Posterior vena cava (tissue), 2 donors: ENCODE measurements at places on chromosomes 5 and 9. TPM values are rescaled to one million over a fixed set of nuclear protein-coding genes. Genes with fewer than 3 reads are reported as not detected.

DNA sequence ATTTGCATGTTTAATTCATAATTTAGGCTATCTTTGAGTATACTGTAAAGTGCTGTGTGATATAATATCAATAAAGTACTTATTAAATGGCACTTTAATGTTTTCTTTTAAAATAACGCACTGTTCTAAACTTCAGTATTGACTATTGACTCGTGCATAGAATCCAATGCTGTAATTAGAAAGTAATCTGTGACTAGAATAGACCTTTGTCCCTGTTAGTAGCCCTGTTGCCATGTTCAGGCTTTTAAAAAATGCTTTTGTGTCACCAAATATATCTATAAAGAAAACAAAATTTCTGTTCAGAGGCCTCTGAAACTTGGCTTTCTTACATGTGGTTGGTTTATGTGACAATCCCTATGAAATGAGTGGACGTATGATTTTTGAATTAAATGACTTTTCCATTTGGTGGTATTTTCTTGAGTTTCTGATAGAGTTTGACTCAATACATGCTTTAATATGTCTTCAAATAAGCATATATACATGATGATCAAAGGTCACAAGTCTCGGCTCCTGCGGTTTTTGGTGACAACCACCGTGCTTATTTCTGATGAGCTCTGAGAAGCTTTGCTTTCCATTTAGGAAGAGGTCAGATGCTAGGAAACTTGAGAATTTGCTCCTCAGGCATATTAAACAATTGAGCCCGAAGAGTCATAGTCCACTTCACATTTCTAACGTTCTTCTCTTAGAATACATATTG lies 174.7 kb downstream of the NR3C1 start:
- no peak for DNase-seq

DNA sequence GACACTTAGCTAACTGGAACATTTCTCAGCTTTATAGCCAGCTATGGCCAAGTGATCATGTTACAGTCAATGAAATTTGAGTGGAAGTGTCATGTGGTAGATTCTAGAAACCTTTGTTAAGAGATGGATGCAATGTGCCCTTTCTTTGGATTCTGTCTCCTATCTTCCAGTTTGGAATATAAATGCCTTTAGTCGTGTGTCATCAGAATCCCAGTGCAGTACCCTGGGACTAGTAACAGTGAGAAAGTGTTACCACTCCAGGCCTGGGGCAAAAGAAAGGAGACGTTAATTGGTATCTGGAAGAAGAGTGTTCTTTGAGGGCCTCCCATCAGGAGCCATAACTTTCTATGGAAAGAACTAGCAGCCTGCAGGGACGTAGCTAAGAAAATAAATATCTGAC lies 149.6 kb downstream of the SNX18 start:
- DNase-seq: no peak

- DNase-seq: no peak
These were observed 79.4 kb downstream of the PTTG1 start for GRCh38 chr5:160500786-160501779.

- DNase-seq: no peak
These were observed 166.1 kb downstream of the ZSWIM6 start for GRCh38 chr5:61498121-61498520.

DNA sequence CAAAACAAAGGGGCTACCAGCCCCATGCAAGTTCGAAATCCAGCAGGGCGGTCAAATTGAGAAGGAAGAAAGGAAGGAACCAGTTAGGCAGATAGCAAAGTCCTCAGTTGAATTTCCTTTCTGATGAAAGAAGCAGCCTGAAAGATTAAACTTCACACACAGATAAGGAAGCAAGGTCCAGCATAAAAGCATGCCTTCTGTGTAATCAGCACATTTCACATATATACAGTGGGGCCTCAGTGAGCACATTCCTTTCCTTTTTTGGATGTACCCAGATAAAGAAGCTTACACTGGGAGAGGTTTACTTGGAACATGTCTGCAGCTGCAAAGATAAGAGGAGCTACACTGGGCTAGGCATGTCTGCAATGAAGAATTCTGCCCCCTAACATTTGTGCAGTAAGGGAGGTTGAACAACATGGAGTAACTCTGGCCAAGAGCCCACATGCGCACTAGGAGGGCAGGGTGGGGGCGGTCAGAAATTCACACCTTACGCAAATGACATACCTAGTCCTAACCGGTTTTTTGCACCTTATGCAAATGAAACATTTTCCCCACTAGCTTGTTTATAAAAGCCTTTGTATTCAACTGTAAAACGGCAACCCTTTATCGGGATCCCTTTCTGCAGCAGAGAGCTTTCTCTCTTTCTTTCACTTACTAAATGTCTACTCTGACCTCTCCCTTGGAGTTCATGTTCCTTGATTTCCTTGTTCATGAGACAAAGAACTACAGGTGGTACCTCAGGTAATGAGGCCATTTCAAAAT lies 149.7 kb upstream of the FBXL17 start:
- no peak for DNase-seq

Gene SPATA31D4
- total RNA-seq: not detected

DNA sequence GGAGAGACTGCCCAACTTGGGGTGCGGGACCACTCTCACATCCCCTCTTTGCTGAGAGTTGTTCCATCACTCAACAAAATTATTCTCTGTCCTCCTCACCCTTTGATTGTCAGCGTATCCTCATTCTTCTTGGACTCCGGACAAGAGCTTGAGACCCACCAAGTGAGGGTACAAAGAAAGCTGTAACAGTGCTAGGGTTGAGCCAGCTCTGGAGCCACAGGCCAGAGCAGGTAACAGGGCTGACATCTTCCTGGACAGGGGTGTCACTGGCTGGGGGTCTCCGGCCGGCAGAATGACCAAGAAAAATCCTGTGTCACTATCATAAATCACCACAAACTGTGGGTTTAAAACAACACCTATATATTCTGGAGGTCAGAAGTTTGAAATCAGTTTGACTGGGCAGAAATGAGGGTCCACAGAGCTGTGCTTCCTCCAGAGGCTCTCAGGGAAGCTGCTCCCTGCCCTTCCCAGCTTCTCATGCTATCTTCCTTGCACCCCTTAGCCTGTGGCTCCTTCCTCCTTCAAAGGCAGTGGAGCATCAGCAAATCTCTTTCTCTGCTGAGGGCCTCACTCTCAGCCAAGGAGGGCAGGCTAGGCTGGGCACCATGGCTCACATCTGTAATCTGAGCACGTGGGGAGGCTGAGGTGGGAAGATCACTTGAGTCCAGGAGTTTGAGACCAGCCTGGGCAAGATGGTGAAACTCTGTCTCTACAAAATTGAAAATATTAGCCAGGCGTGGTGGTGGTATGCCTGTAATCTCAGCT lies 4.1 kb upstream of the BBLN start:
- DNase-seq: peak; percentile 60

- no peak for DNase-seq
These were observed 31.9 kb downstream of the ANKRD33B start for GRCh38 chr5:10595672-10596309.

GRCh38 chr5:10480237-10480985 lies 38.7 kb downstream of the ROPN1L start:
- DNase-seq: peak; percentile 46

- DNase-seq: no peak
These were observed 83.5 kb downstream of the SLC1A1 start for GRCh38 chr9:4573634-4574389.

GRCh38 chr9:97543561-97543960 lies 42.1 kb downstream of the TMOD1 start:
- DNase-seq: no peak

DNA sequence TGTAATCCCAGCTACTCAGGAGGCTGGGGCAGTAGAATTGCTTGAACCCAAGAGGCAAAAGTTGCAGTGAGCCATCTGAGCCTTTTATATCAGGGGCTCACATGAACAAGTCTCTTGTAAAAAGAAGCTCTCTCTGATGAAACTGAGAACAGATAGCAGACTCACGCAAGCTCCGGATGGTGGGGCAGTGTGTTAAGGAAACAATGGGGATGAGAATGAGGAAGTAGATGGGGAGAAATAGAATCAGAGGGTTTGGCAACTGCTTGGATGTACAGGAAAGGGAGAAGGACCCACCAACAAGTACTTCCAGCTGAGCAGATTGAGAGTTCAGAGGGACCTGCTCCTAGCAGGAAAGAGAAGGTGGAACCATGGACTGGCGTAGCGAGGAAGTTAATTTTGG lies 18.6 kb downstream of the TMEM252 start:
- DNase-seq: no peak

DNA sequence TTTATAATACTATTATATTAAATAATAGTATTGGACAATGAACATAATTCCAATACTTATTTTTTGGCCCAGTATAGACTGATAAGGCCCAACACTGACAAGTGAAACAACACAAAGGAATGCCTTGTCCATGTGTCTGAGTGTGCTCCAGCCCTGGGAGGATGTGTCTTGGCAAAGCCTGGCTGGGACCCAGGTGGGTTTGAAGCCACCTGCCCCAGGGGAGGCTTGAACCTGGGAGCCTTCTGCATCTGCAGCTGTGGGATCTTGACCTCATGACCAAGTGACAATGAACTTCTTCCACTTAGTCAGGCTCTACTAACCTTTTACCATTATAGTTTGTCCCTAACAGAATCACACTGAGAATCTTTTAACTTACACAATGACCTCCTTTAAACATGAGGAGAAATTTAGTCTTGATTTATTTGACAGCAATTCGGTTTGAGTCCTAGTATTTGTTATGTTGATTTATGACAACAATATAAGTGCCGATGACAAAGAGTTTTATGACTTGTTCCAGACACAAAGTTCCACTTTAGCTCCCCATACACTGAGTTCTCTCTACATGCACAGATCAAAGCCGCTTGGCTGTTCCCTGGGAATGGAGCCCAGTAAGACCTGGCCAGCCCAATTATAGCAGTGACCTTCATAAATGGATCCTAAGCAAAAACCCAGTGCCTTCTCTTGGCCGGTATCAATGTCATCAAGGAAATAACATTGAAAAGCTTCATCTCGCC lies 294.5 kb downstream of the CTNND2 start:
- DNase-seq: no peak

GRCh38 chr9:70923961-70924360 lies 197.5 kb downstream of the TRPM3 start:
- DNase-seq: no peak

DNA sequence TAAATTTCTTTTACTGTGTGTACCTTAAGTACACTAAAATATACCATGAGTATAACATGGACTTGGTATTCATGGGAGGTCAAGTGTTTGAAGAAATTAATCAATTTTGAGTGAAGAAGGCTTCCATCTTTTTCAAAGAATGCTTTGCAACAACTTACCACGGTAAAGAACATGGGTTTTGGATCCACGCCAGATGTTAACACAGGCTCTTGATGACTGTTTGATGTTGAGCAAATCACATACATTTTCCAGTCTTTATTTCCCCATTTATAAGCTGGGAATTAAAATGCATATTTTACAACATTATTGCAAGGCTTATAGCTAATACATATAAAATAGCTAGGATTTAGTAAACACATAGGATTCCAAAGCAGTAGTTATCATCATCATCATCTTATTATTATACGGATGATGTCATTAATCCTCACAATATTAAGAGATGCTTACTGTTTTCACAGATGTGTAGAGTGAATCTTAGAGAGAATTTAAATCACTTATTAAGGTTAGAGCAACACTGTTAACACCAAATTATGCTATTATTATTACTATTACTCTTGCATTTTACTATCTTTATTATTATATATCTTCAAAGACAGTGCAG lies 362.0 kb downstream of the PRELID2 start:
- no peak for DNase-seq

Gene SLC9A3
- total RNA-seq: 0.69 TPM

Gene TMOD1
- total RNA-seq: 57.8 TPM

GRCh38 chr5:121688781-121689180 lies 162.9 kb upstream of the FTMT start:
- no peak for DNase-seq

Gene NPR3
- total RNA-seq: 6.5 TPM

DNA sequence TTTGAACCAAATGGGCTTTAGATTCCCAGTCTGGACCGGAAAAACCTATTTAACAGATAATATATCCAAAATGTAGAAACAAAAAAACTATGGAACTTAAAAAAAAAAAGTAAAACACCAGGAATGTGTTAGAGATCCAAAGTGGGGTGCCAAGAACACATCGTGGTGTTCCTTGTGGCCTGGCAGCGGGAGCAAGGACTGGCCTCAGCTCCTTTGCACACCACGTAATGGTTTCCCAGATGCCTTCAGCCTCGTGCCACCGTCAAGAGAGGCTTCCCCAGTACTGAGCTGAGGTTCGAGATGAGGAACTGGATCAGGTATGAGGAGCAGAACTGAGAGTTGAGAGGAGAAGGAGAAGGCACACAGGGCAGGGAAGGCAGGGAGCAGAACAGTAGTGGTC lies 3.5 kb downstream of the ASPN start:
- DNase-seq: no peak

GRCh38 chr5:138950421-138951031 lies 75.4 kb upstream of the LRRTM2 start:
- DNase-seq: peak; percentile 61

Gene LCN1
- 2.4 TPM for total RNA-seq

- DNase-seq: no peak
These were observed 102.2 kb downstream of the SERINC5 start for GRCh38 chr5:80153586-80154126.

- DNase-seq: no peak
These were observed 319.1 kb downstream of the MED10 start for GRCh38 chr5:6059137-6059800.

DNA sequence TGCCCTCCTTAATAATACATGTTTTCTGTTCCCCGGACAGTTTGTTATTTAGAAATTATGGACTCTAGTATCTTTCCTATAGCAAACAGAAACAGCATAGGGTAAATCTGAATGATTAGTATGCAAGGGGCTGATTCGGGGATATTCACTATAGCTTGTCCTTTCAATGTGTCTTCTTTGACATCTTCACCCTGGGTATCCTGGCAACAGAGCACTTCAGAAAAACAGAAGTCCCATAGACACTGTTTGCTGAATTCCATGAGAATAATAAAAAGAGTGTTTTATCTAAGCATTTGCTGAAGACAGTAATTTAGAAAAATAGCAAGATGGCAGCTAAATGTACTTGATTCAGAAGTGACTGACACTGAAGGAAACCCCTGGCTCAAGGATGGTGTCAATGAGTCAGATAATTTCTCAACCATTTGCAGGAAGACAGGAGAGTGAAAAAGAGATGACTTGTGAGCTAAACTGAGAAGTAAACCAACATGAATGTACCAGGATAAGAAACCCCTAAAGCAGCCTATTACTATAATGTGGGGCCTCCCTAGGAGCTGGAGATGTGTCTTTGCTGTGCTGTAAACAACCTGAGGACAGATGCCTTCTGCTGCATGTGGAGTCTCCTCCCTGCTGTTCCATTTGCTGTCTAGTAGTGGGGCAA lies 246.2 kb downstream of the MAN2A1 start:
- DNase-seq: no peak

- no peak for DNase-seq
These were observed 62.8 kb upstream of the WWC1 start for GRCh38 chr5:168228668-168229067.

Gene EMB
- 15.0 TPM for total RNA-seq

- no peak for DNase-seq
These were observed 32.3 kb downstream of the NTRK2 start for GRCh38 chr9:84701801-84702200.
